ENCODE measurements at places on chromosomes 5 and 9.

DNA sequence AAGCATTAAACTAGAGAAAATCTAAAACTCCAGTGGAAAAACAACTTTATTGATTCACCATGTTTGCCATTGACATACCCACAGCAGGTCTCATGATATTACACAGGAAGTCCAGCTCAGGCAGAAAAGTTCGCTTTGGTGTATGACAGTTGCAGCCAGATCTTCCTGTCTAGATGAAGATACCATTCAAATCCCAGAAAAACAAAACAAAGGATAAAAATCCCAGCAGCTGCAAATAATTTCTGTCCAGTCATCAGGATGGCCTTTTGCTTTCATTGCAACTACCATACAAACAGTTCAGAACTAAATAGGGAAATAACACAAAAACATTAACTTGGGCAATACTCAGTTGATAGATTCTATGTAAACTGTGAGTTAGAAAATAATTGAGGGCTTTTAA lies 136.0 kb upstream of the NREP start:
- DNase-seq: no peak

- no peak for DNase-seq
Observed at GRCh38 chr5:122291000-122291901, 20.8 kb upstream of the SNCAIP start.

GRCh38 chr9:135249191-135249590 lies 161.7 kb downstream of the OLFM1 start:
- DNase-seq: no peak

DNA sequence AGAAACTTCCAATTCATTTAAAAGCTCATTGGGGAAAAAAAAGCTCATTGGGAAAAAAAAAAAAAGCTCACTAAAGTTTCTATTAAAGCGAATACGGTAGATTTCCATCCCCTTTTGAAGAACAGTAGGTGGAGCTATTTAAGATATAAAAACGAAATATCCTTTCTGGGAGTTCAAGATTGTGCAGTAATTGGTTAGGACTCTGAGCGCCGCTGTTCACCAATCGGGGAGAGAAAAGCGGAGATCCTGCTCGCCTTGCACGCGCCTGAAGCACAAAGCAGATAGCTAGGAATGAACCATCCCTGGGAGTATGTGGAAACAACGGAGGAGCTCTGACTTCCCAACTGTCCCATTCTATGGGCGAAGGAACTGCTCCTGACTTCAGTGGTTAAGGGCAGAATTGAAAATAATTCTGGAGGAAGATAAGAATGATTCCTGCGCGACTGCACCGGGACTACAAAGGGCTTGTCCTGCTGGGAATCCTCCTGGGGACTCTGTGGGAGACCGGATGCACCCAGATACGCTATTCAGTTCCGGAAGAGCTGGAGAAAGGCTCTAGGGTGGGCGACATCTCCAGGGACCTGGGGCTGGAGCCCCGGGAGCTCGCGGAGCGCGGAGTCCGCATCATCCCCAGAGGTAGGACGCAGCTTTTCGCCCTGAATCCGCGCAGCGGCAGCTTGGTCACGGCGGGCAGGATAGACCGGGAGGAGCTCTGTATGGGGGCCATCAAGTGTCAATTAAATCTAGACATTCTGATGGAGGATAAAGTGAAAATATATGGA lies at the start of gene PCDHGA12:
Gene PCDHGA12, plus strand, starts transcription at position 176 of the 782 bp plus-strand sequence. Its CDS starts 253 bp downstream, at position 429.
- no peak for DNase-seq

GRCh38 chr5:108748401-108749127 lies 867 bp downstream of the FER start:
- peak; percentile 98 for DNase-seq

DNA sequence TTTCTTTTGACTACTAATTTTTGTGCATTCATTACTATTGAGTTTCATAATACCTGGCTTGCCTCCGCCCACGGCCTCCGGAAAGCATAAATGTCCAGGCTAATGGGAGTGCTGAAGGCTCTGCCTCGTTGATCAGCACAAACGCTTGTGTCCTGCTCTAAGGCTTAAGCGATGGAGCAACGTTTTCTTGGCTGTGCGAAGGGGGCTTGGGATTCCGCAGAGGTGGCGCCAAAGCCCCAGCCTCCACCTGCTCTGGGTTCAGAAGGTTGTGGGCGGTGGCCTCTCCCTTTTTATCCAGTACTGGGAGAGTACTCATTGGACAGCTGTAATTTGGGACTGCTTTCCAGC lies 19.7 kb downstream of the ANXA2R start:
- DNase-seq: no peak

DNA sequence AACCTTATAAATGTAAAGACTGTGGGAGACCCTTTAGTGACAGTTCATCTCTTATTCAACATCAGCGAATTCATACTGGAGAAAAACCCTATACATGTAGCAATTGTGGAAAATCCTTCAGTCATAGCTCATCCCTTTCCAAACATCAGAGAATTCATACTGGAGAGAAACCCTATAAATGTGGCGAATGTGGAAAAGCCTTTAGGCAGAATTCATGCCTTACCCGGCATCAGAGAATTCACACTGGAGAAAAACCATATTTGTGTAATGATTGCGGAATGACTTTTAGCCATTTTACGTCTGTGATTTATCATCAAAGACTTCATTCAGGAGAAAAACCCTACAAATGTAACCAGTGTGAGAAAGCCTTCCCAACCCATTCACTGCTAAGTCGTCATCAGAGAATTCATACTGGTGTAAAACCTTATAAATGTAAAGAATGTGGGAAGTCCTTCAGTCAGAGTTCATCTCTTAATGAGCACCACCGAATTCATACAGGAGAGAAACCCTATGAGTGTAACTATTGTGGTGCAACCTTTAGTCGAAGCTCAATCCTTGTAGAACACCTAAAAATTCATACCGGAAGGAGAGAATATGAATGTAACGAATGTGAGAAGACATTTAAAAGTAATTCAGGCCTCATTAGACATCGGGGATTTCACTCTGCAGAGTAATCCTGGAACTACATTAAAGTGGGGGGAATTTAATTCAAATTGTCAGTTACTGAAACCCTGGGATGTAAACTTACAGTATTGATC lies 17.7 kb downstream of the ZNF483 start:
- DNase-seq: no peak

GRCh38 chr5:74096325-74096724 lies 470.3 kb downstream of the ARHGEF28 start:
- no peak for DNase-seq

- no peak for DNase-seq
Observed at GRCh38 chr5:117652036-117652957, 1077.7 kb upstream of the SEMA6A start.

DNA sequence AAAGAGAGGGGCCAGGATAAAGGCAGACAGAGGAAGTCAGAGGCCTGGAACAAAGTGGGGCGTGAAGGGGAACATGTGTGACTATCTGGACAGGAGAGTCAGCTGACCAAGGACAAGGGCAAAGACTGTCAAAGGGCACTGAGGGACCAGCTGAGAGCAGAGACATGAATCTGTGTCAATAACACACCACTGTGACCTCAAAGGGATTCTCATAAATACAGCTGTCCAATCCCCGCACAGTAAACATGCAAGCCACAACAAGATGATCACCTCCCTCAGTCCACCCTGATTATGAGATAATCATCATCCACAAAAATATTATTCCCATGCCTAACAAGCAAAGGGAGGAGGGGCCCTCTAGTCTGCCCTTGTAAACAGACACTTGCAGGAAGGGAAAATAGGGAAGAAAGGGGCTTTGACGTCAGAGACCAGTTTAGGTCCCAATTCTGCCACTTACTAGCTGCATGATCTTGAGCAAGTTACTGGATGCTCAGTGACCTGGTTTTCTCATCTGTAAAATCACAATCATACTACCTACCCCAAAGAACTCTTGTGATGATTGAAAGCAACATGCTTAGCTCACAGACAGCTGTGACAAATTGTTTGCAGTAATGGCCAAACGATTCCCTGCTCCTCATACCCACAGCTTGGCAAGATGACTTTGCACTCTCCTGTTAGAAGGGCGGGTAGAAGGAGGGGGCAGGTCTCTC lies 41.8 kb downstream of the RAPGEF1 start:
- no peak for DNase-seq

- no peak for DNase-seq
Observed at GRCh38 chr5:35668319-35668718, 50.7 kb downstream of the SPEF2 start.

DNA sequence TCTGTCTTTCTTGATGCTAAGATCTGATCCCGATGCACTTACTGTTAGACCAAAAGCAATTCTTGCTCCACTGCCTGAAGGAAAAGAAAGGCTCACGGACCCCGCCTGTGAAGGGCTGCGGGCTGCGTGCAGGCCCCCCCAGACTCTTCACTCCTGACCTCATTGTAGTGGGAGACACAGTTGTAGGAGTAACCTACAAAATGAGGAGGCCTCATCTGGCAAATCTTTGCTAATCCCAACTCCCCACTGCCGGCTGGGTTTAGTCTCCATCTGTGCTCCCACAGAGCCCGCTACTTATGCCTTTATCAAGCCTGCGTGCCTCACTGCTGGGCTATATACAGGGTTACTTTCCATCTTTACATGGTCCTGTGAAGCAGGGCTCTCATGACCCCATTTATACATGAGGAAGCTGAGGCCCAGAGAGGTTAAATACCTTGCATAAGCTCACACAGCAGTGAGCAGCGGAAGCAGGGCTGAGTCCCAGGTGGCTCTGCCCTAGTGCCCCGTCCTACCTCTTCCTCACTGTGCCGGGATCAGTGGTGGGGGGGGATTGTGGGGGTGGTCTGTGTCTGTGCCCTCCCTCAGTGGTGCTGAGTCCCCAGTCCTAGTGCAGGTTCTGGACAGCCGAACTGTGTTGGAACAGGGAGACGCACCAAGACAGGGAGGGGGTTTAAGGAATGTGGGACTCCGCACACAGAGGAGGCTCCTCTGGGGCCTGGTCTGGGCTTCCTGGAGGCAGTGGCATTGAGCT lies 43.9 kb upstream of the RNF130 start:
- no peak for DNase-seq

DNA sequence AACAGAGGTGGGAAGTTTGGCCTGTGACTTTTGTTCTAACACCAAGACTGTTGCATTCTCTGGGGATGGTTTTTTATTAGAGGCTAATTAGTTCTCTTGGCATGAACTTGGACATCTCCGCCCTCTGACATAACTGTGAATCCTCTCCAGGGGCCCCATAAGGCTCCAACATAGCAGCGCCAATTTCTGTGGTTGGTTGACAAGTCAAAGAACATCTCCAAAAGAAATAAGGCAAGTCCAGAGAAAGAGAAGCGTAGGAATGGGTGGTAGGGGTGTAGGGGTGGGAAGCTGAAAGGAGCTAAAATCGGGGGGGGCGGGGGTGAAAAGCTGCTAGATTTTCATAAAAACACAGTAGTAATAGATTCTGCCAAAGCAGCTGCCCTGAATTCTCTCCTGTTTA lies 81.0 kb upstream of the DAB2 start:
- no peak for DNase-seq

DNA sequence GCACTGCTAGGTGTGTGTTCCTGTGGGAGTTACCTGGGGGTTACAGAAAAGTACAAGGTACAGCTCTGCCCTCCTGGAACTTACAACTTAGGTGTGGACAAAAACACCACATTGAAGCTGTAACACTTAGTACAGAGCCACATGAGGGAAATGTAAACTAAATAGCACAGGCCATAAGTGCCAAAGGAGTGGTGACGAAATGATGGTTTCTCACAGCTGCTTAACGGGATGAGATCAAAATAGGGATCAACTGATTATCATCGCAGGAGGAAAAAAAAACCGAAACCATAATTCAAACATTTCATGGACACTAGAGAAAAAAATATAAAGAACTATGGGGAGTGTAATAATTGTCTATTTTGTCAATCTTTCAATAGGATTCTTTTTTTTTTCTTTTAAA lies 5.9 kb downstream of the LIX1 start:
- DNase-seq: no peak

- DNase-seq: no peak
Observed at GRCh38 chr9:17191082-17191481, 56.2 kb downstream of the CNTLN start.

GRCh38 chr5:151745071-151745705 lies 13.2 kb downstream of the ATOX1 start:
- DNase-seq: no peak

DNA sequence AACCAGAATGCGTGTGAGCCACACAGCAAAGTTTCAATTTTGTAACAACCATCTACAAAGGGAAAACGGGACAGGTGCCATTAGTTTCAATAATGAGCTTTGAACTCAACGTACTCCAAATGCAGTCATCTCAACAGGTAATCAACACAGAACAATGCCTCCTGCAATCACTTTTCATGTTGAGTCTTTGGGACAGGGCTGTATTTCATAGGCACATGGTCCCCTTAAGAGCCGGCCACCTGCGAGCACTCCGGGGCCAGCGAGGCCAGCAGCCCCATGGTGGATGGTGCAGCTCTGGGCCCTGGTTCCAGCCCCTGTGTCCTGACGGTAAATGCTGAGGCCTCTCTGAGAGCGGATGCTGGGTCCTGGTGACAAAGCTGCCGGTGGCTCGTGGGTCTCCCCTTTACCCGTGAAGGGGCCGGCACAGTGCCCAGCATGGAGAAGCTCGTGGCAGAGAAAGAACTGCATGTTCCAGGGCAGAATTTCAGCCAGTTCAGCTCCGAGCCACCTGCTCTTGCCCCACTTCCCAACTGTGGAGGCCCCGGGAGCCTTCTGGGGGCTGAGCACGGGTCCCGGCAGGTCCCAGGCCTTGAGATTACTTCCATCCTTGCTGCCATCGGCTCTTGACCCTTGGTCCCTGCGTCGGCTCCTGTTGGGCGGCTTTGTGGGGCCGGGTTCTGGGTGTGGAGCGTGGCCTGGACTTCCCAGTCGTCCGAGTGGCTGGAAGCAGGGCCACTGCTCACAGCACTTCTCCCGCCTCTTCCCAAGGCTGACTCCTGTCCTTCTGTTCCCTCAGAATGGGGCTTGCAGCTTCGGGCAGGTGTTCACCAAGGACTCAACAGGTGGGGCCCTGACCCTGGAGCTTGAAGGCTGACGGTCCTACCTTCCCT lies 26.1 kb upstream of the RNU6ATAC start:
- peak; percentile 48 for DNase-seq

DNA sequence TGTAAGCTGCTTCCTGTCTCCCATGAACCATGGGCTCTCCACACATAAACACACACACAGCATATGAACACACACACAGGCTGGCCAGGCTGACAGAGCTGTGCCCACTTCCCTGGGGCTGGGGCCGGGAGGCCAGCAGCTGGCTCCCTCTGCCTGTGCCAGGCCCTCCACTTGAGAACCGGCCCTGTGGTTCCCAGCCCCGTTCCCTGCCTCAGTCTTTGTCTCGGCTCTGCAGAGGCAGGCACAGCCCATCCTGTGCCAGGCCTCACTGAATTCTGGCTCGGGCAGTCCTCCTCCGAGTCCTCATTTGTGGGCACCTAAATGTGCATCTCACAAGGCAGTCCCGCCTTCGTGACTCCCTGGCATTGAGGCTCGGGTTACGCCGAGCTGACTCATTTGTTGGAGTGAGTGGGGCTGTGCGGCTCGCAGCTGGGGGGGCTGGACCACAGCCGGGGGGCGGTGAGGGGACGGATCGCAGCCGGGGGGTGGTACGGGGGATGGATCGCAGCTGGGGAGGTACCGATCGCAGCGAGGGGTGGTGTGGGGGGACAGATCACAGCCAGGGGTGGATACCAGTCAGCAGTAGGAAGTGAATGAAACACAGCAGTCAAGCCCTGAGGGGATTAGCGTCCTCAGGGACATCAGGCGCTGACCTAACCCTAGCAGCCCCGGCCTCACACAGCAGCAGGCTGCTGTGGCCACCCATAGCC lies 72.3 kb downstream of the PSMB7 start:
- DNase-seq: peak; percentile 78

- no peak for DNase-seq
Observed at GRCh38 chr9:108382310-108382709, 473.5 kb downstream of the ACTL7B start.

Measured in sciatic nerve (tissue), 2 donors.